Stimulated activated CD8-positive, alpha-beta memory T cell treated with anti-CD3 and anti-CD28 coated beads, Interleukin-7, amount 100 ng/mL, for 48 hours (primary cell): ENCODE measurements at places on chromosomes 3 and 15.

- DNase-seq, result no peak
Observed at GRCh38 chr3:32495085-32495484, 7.6 kb downstream of the CMTM6 start.

DNA sequence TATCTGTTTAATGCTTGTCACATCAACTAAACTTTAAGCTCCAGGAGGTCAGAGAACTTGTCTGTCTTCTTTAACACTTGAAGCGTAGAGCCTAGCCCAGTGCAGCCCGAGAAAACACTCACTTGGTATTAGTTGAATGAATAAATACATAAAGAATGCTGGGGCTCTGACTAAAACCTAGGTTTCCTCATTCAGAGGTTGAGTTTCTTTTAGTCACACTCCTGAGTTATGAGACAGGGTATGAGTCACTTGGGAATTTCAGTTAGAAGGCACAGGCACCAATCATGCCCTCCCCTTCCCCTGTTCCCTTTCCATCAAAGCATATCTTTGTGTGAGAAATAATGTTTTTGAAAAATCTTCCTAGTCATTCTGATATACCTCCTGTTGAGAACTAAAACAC lies 589.8 kb upstream of the DPPA4 start:
- DNase-seq, result no peak

DNA sequence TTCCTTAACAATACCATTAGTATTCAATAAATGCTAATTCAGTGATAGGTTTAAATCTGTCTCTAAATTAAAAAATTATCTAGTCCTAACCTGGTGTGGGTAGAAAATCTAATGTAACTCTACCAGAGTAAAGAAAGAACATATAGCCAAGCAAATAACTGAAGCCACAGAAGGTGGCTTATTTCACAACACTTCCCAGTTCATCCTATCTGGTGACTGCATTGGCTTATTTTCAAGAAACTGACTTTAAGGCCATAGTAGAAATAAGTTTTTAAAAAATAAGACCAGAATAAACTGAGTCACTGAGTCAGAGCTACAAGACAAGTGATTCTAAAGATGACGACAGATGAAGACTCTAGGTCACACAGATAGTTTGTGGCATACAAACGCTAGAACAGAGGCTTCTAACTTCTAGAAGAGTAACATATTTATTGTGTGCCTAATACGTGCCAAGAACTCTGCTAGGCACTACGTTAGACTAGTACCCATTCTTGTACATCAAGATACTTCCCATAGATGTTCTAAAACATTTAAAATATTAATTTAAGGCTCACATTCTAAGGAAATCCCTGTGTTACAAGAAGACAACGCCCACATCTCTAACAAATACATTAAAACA lies 25.9 kb downstream of the TMCC1 start:
- DNase-seq, result no peak

DNA sequence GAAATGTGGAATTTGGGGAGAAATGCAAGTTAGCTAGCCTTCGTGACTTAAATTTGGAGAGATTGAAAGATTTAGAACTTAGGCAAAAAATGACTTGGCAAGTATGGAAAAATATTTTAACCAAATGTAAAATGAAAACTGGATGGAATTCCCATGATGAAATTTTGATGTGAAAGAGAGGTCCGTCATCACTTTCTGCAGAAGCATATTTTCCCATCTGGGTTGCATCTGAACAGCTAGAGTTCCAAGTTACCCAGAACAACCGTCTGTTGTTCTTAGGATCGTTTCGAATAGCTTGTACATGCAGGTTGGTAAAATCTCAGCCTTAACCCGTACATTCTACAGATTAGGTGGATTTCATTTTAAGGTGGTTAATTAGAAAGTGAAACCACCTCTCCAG lies 136.3 kb downstream of the GHSR start:
- no peak for DNase-seq

DNA sequence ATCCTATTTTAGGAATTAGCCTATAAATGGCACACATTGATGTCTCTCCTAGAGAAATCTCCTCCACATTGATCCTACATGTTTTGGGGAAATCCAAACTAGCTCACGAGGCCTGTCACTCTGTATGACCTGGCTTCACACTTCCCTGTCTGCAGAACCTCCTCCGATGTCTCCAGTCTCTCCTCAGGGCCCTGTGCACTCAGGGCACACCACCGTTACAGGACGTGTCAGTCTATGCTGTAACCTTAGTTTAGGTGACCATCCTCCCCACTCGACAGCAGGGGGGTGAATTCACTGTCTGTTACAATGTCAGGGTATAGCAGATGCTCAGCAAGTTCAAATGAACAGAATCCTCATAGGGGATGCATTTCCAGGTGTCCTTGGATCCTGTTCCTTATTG lies 249.1 kb downstream of the OCA2 start:
- DNase-seq, result no peak

DNA sequence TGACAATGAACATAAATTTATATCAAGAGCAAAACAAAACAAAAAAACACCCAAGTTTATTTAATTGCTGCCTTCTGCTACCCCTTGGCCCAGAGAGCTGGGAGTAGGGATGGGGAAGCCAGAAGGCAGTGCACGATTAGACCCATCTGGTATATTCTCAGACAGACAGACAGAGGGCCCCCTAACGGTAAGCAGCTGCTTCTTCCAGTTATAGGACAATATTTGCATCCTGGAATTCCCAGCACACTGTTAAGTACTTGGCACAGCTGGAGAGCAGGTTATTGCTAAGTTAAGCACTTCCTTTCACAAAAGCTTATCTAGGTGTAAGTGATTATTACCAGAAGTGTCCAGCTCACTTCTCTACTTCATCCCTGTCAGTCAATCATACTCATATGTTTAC lies 39.3 kb downstream of the C2CD4B start:
- no peak for DNase-seq

- DNase-seq, result no peak
Observed at GRCh38 chr3:32847528-32847927, 29.7 kb downstream of the TRIM71 start.

DNA sequence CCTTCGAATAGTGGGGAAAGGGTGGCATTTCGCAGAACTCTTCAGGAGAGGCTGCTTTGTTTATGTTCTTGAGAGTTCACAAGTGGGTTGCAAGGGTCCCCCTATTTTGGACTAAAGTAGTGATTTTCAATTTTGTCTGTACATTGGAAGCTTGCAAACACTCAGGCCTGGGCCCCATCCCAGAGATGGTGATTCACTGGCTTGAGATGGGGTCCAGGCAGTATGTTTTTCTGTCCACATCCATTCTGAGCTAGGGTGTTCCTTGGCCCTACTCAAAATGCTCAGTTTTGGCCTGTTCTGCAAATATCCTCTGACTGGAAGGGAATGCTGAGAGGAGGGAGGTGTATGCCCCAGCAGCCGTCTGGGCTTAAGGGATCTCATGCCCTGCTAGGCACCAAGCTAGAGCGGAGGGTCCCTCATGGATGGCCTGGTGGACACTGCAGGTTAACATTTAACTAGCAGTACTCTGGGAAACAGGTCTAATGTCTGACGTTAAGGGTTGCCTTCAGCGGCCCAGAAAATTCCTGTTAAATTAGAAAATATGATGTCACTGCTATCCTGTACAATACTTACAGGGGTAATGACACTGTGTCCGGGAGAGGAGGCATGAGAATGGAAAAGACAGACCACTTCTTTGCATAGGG lies 181.4 kb downstream of the OPA1 start:
- DNase-seq, result no peak

GRCh38 chr15:65334586-65335231 lies 30.2 kb downstream of the RNU5B-1 start:
- DNase-seq, result no peak

DNA sequence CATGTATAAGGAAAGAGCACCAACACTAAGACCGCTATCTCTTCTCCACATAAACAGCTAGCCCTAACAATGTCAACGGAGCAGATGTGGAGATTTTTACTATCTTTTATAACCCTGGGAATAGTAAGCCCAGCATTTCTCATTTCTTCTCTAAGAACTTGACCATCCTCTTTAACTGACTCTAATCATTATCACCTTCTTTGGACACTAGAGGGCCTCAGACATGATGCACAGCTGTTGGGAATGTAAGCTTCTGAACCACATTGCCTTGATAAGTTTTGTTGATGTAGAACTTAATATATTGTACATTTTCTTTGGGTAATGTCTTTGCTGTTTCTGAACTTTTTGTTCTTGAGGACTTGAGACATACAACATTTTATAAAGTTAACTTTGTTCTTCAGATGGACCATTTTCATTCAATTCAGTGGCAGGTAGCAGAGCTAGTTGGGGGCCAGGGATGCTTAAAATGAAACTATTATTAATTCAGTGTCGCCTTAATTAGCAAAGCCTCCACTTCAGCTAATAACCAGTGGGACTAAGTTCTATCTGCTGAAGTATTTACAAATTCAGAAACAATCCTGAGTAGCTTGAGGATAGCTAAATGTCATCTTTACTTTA lies 9.6 kb upstream of the TAGLN3 start:
- DNase-seq, result no peak

DNA sequence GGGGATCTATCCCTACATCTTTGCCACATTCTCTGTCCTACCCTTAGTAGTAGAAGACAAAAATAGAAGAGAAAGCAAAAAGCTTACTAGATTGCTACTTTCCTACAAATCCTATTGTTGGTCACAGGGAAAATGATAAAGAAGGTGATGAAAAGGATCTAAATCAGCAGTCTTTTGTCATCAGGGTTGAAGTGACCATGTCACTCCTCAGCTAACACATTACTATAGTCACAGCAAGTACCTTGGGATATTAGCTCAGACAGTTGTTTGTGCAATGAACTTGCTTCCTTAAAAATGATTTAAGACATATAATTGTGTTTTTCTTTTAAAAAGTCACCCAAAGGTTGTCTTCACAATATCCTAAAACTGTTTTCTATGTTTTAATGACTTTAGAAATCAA lies 6.3 kb downstream of the ST3GAL6 start:
- no peak for DNase-seq

DNA sequence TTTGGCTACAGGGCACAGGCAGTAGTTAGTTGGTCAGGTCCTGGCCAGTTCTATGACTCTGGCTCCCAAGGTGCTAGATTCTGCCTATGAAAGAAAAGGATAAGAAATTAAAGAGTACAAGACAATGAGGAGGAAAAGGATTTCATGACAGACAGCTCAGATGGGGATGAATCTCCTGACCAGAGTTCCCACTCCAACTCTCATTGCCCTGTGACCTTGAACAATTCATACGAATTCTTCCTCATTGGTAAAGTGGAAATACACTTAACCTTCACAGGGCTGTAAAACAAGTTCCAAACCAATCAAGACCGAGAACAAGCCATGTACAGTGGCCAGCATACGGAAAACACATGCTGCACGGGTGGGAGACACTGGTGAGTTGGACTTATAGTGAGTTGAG lies 23.7 kb downstream of the CLEC3B start:
- DNase-seq, result no peak

DNA sequence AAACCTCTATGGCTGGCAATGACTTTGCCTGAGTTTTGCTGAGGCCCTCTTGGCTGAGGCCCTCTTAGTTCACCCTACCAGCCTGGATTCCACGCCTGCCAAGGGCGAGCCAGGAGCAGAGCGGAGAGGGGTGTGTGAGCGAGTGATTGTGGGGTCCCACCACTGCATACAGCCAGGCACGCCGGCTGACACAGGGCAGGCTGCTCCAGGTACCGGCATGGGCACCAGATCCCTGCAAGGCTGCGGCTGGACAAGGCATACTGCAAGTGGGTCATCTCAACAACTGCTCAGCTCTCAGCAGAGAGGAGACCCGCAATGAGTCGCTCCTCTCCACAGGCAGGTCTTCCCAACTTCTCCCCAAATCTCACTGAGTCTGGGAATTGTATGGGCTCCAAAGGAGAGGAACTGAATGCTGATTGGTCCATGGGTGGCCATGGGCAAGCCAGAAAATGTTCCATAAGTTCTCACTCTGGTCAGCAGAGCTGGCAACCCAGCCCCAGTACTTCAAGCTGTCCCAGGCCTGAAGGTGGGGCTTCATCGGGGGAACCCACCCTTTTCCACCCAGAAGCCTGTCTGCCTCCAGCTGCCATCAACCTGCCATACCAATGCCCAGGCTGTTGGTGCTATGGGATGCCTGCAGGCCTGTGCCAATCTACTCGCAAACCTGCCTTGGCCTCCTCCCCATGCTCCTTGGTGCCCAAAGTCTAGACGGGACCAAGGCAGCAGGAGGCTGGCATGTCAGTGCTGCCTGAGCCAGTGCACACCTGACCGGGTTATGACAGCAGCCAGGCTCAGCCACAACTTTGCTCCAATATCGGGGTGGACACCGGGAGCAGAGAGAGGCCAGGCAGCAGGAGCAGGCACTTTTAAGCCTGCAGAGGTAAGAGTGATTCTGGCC lies 1273.6 kb upstream of the GBE1 start:
- DNase-seq, result no peak

GRCh38 chr15:65038428-65038827 lies 6.8 kb upstream of the SLC51B start:
- no peak for DNase-seq

- DNase-seq, result no peak
Observed at GRCh38 chr15:99631255-99631654, 65.5 kb downstream of the MEF2A start.
